Stimulated activated CD4-positive, alpha-beta T cell treated with anti-CD3 and anti-CD28 coated beads, Interleukin-2, amount 100 ng/mL, for 48 hours (primary cell): ENCODE measurements at places on chromosomes 1 and 21.

- no peak for DNase-seq
These were observed 43.7 kb downstream of the ST7L start for GRCh38 chr1:112575154-112575804.

DNA sequence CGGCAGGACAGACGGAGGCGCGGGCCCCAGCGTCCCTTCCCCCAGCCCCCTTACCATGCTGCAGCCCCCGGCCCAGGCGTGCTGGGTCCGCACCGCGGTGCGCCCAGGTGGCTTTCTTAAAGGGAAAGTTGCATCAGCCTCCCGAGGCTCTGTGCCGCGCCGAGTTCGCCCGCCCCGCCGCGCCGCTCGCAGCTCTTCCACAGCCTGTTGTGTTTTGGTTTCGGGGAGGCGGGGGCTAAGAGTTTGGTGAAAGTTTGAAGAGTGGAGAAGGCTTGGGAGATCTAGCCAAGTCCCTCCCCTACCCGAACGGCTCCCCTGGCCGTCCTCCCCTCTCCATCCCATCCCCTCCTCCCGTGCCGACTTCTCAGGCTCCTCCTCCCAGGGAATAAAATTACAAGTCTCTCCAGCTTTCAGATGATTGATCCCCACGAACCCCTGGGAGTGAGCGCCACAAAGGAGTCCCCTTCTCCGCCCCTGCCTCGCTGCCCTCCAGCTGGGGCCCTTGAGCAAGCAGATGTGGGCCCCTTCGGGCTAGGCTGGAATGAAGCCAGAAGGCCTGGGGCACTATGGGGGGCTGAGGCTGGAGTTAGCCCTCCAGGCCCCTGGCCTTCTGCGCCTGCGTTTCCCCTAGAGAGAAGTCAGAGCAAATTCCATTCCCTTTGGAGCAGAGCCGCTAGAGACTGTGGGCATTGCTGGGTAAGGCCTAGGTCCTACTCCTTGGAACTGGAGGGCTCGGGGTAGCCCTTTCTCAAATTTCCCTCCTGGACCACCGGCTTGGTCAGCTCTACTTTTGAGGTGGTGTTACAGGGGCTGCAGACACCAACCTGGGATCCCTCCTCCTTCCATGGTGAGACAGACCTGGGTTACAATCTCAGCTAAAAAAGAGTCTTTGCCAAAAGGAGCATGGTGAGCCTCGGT, at the start of gene SLC6A9:
Gene SLC6A9, minus strand, starts transcription at position 211 of the 918 bp plus-strand sequence. CDS start 7,185 bp downstream, outside the sequence.
- DNase-seq: peak; percentile 40

GRCh38 chr1:197770243-197770642, 5.0 kb downstream of the DENND1B start:
- DNase-seq: no peak

DNA sequence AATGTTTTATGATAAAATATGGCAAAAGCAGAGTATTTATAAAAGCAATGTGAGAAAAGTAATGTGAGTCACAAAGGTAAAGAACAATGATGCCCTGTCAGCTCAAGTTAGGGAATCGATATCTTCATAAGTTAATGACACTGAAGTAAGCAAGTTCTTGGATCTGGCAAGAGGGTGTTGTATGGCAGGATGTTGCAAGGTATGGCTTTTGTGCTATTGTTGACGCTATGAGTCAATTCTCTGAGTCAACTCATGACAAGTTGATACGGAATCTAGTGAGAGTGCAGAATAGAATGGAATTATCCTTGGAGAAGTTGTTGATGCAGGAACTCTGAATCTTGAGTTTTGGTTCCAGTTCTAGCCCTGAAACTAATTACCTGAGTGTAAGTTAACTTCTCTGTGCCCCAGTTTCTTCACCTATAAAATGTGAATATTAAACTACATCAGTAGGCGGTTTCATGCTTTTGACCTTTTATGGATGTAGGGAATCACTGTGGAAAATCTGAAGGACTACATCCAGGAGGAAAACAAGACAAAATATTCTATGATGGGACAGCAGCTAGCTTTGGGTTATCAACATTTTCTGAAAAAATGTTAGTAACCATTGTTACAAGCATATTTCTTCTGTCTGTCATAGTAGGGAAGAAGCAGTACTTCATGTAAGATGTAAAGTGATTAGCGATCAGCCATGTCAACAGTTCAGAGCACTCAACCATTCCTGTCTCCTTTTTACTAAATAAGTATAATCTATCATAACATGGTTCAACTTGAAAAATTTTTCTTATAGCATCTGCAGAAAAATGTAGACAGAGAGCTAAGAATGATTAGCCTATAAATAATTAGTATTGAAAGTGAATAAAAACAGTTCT, 96.9 kb downstream of the ATP6V1G3 start:
- DNase-seq: no peak

DNA sequence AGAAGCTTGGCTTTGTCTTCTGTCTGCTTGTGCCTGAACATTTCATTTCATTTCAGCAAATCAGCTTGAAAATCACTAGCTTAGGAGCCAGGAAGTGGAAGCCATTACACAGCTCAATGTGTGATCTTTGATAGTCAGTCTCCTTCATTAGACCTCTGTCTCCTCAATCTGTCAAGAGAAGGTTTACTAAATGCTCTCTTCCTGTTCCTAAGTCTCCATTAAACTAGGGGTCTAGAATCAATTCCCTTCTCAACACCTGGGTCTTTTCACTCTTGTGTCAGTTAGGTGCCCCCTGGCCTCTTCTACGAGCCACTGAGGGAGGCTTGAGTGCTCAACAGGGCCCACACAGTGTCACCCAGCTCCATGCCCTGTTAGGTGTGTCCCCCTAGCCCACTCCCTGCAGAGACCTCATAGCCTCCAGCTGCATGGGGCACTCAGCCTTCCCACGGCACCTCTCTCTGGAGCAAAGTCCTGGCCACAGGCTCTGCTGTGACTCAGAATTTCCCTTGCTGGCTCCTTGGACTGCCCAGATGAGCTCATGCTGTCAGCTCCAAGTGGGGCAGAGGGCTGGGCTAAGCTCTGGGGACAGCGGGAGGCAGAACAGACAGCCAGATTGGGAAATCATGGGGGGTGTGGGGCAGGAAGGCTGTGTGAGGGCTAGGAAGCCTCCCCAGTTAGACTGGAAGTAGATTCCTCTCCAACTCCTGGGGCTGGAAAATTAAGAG, 115.7 kb upstream of the IPO9 start:
- DNase-seq: no peak

GRCh38 chr1:19370453-19371170, 58.5 kb downstream of the SLC66A1 start:
- DNase-seq: no peak

- DNase-seq: no peak
These were observed 12.6 kb downstream of the DFFB start for GRCh38 chr1:3869751-3870301.

DNA sequence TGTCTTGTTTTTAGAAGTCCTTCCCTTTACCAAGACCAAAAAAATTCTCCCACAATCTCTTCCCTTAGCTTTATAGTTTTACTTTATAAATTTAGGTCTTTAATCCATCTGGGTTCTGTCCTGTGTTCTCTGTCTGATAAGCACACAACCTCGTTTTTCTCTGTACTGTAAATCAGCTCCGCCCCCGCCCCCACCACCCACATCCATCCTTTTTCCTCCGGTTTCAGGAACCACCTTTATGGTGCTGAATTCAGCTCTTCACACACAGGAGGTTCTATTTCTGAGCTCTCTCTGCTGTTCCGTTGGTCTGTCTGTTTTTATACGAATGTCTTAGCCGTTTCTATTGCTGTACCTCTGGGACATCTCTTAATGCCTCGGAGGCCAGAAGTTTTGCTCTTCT, 44.5 kb downstream of the ACTL8 start:
- no peak for DNase-seq

DNA sequence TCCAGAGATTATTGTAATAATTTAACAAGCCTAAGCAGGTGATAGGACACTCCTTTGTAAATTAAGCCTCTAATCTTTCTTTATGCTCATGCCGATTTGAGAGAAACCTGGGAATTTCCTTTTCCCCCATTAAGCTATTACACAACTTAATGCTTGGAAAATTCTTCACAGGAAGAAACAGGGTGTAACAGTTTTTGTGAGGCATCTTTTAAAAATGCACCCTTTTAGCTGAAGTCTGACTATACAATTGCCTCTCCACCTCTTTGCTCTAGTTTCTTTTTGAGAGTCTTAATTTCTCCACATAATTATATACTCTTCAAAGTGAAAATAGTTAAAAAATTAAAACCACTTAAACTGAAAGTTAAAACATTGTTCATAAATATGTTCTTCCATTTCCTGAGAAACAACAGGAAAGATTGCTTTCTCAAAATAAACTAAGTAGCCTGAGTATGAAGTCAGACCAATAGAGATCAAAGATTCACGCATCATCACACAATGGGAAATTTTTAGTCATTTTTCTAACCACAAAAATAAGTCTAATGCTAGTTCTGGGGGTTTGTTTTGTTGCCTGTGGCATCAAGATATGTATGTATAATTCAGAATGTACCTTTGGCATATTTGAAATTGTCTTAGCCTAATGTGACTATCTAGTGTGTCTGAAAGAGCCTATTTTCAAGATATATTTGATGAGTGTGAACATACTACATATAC, 34.7 kb downstream of the LRRC8D start:
- no peak for DNase-seq

- no peak for DNase-seq
These were observed 32.5 kb upstream of the SARS1 start for GRCh38 chr1:109181085-109181806.

GRCh38 chr1:20587661-20588053, 1.2 kb upstream of the CDA start:
- DNase-seq: no peak
